CD8-positive, alpha-beta T cell (primary cell): ENCODE measurements at places on chromosomes 6 and 20. TPM values are rescaled to one million over a fixed set of nuclear protein-coding genes. Genes with fewer than 3 reads are reported as not detected.

- no peak for DNase-seq
These were observed 135.1 kb downstream of the OR2B2 start for GRCh38 chr6:27777126-27777525.

DNA sequence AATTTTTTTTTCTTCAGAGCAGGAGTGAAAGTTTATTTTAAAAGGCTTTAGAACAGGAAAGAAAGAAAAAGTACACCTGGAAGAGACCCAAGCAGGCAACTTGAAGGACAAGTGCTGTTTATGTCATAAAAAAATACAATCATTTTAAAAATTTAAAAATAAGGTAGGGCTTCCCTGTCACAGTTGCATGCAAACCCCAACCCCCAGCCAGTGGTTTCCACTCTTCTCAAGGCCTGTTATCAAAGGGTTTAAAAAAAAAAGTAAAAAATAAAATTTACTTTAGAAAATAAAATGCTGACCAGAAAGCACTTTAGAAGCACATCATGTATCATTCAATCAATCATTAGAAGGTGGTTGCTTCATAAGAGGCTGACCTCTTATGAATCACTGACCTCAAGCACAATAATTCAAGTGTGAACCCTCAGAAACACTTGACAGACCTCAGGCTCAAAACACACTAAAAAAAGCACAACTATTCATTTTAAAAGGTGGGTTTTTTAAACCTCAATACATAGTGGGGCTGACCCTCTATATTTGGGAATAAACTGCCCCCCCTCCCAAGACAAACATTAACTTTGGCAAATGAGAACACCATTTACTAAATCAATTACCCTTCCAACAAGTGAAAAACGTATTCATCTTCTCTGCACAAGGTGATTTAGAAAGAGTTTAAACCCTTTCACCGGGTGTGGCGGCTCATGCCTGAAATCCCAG lies 15.6 kb downstream of the ILRUN start:
- no peak for DNase-seq

DNA sequence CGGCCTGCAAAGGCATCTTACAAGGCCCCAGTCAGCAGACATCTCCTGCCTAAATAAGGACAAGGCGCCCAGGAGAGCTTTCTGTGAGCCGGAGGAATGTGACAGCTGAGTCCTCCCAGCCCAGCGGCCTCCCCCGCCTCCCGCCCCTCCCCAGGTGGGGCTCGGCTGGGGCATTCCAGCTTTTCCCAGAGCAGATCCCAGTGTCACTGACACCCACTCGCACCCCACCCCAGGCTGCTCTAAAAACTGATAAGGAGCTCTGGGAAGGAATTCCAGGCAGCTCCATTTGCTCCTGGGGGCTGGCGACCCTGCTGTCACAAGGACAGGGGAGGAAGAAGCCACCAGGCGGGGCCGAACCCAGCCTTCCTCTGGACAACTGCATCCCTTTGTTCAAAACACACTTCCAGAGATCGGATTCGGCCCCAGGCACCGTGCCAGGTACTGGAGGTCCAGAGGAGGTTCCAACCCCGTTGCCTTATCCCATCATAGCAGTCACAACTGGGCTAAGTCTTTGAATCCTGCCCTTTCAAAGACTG lies 49.7 kb downstream of the JPH2 start:
- DNase-seq, result no peak

GRCh38 chr6:45651301-45651700 lies 273.6 kb upstream of the SUPT3H start:
- no peak for DNase-seq

DNA sequence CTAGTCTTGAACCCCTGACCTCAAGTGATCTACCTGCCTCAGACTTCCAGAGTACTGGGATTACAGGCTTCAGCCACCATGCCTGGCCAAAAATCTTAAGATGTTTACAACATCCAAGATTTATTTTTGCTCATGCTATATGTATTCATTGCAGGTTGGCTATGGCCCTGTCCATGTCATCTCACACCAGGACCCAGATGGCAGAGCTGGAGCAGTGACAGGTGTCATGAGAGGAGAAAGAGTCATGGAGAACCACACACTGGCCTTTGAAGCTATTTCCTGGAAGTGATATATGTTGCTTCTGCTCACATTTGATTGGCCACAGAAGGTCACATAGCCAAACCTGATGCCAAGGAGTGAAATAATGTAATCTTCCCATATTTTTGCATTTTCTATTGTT lies 13.8 kb upstream of the DDR1 start:
- no peak for DNase-seq

DNA sequence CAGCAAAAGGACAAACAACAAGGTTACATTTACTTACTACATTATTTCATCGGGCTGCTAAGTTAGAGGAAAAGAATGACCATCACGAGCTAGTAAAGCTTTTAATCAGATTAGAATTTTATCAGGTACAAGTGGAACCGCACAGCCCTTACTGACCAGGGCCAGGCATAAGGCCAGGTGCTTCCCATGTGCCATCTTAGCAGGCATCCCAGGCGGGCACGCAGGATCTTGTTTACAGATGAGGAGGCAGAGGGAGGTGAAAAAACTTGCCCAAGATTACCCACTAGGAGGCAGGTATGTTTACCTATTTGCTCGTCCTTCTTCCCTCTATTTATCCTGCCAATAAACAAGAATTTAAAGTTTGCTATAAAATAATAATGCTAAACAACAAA lies 10.7 kb downstream of the EZR start:
- DNase-seq, result no peak

The COL9A3 gene
- not detected for total RNA-seq

The TSPO2 gene
- not detected for total RNA-seq
